ENCODE measurements at places on chromosomes 2 and 18.

DNA sequence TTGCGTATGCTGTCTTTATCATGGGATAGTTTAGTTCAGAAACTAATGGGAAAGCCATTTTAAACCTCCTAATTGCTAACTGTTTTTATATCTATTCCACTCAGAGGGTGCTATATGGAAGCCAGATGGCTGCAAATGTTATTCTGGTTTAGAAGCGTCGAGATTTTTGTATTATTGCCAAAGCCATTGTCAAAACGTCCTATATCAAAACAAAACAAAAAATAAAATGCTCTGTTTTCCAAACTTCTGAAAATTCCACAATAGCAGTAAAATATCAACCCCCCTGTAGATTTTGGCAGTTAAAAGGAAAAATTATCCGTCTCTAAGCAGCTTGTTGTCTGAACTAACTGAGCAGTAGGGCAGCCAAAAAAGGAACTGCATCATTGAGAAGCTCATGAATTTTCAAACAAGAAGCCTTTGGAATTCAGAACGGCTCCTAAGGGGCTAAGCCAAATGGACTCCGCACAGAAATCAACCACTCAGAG lies 195.4 kb upstream of the CWC22 start:
- no peak for DNase-seq

DNA sequence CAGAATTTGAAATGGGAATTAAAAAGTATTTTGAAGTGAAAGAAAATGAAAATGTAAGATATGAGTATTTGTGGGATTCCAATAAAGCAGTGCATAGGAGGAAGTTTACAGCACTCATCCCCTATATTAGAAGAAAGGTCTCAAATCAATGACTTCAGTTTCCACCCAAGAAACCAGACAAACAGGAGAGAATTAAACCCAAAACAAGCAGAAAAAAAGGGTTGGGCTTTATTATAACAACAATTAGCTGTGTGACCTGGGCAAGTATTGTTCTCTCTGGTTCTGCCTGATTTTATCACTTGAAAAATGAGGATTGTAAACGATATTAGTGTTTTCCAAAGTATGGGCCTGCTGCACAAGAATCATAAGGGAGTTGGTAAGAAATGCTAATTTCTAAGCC lies 18.3 kb upstream of the LYPD6 start:
- DNase-seq = no peak

- no peak for DNase-seq
Observed at GRCh38 chr2:25201265-25201664, 32.9 kb upstream of the POMC start.

DNA sequence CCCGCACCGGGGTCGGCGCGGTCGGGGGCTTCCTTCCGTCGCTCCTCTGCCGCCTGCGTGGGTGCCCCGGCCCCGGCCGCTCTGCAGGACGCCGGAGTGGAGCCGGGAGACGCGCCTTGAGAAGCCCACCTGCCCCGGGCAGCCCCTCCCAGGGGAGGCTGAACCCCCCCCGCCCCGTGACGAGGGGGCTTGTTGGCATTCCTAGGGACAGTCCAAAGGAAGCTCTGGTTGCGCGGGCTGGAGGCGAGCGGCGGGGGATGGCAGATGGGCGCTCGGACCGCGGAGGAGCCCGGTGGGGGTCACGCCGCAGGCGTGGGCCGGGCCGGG lies 133.5 kb upstream of the MGAT5 start:
- DNase-seq = peak; percentile 68

GRCh38 chr18:6017171-6017570 lies 121.8 kb upstream of the TMEM200C start:
- no peak for DNase-seq

- DNase-seq = no peak
Observed at GRCh38 chr2:34234823-34235222, 635.7 kb upstream of the FAM98A start.

DNA sequence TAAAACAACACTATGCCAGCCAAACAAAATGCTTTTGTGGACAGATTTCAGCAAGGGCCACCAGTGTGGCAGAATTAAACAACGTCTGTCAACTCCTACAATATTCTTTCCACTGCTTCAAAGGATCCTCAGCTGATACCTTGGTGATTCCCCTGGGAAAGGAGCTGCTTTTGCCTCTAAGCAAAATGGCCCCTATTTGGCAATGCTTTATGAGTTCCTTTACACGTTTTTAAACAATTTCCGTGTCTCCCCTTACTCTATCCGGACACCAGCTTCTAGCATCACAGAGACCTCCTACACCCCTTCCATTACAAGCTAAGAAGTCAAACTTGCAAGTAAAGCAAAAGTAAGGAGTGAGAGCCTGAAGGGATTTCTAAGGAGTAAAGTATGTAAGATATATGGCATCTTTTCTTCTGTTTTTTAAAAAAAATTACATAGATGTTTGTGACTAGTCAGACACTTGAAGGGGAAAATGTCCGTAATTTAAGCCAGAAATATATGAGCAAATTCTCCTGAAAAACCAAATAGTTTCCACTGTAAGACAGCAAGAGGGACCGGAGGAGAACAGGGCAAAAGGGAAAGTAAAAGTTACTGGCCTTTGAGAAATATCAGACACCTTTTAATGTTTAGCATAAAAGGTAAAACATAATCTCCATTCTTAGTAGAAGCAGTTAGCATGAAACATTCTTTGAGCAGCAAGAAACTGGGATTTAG lies 1.9 kb downstream of the SOS1 start:
- DNase-seq = no peak

GRCh38 chr2:226423498-226423960 lies 376.1 kb downstream of the IRS1 start:
- peak; percentile 48 for DNase-seq

DNA sequence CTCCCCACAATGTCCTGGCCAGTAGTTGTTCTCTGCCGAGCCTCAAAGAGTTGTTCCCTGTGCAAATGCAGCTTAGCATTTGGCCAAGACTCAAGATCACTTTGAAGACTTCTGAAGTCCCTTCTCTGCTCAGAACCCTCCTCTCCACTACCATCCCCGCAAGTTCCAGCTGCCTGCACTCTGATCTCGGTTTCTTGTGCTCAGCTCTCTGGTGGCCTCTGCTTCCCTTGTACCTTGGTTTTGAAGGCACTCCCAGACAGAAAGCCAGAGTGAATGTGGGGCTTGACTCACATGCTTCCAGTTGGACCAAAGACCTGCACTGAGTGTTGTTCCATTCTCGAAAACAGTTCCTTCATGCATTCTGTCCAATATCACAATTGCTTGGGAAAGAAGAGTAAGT lies 28.6 kb downstream of the CRACDL start:
- no peak for DNase-seq
